ENCODE measurements at places on chromosomes 5 and 9.

DNA sequence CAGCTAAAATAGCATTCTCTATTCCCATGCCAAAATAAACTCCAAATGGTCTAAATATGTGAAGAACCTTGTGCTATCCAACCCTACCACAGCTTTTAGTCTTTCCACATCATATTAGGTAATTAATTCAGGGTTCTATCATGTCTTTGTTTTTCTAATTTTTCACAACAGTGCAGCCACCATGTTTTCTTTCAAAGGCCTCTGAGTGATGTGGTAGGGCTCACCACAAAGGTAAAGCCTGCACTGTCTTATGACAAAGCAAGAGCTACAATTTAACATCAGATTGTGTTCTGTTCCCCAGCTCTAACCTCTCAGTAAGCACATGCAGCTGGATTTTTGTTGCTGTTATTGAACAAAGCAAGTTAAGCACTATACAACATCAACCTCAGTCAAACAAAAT is 52.4 kb downstream of the MEF2C start:
- no peak for DNase-seq

- DNase-seq = no peak
These were observed 44.4 kb upstream of the GPR21 start for GRCh38 chr9:122988920-122989621.

GRCh38 chr9:131620764-131621520 is 75.6 kb downstream of the PRRT1B start:
- no peak for DNase-seq

DNA sequence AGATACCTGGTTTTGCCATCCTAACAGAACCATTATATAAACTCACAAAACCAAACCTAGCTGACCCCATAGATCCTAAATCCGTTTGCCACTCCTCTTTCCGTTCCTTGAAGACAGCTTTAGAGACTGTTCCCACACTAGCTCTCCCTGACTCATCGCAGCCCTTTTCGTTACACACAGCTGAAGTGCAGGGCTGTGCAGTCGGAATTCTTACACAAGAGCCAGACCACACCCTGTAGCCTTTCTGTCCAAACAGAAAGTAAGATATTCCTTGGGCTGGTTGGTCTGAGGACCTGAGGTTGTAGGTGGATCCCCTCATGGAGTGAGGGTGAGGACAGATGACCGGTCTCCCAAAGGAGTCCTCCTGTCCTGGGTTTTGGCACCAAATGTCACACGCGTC is 56.7 kb upstream of the NAA35 start:
- DNase-seq = no peak

- DNase-seq = peak; percentile 71
These were observed 1.3 kb upstream of the NFIB start for GRCh38 chr9:14314929-14315874.

GRCh38 chr9:76571288-76571687 is 112.3 kb downstream of the GCNT1 start:
- peak; percentile 30 for DNase-seq

DNA sequence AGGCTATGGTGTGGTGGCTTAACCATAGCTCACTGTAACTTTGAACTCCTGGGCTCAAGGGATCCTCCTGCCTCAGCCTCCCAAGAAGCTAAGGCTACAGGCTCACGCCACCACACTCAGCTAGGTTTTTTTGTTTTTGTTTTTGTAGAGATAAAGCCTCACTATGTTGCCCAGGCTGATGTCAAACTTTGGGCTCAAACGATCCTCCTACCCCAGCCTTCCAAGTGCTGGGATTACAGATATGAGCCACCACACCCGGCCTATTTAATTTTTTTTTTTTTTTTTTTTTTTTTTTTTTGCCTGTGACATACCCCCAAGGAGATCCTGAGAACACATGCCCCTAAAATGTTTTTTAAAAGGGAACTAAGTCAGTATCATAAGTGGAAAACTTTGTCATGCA is 10.4 kb downstream of the FUBP3 start:
- DNase-seq = no peak

DNA sequence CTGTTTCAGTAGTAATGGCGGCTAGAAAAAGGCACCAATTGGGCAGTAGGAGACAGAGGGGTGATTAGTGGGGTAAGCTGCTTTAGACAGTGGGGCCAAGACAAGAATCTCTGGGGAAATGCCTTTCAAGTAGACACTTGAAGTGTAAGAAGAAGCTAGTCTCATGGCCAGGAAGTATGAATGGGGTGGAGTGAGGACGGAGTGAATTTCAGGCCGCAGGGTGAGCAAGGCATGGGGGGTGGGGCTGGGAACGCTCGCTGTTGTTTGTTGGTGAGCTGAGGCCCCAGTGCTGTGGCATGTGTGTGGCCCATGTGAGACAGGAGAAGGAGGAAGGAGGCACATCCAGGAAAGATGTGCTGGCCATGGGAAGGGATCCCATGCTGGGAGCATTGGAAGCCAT is 149.2 kb upstream of the NFIL3 start:
- DNase-seq = no peak

GRCh38 chr5:4532705-4533080 is 607.4 kb upstream of the ADAMTS16 start:
- no peak for DNase-seq

GRCh38 chr5:177510567-177511053 is 984 bp upstream of the DOK3 start:
- no peak for DNase-seq

DNA sequence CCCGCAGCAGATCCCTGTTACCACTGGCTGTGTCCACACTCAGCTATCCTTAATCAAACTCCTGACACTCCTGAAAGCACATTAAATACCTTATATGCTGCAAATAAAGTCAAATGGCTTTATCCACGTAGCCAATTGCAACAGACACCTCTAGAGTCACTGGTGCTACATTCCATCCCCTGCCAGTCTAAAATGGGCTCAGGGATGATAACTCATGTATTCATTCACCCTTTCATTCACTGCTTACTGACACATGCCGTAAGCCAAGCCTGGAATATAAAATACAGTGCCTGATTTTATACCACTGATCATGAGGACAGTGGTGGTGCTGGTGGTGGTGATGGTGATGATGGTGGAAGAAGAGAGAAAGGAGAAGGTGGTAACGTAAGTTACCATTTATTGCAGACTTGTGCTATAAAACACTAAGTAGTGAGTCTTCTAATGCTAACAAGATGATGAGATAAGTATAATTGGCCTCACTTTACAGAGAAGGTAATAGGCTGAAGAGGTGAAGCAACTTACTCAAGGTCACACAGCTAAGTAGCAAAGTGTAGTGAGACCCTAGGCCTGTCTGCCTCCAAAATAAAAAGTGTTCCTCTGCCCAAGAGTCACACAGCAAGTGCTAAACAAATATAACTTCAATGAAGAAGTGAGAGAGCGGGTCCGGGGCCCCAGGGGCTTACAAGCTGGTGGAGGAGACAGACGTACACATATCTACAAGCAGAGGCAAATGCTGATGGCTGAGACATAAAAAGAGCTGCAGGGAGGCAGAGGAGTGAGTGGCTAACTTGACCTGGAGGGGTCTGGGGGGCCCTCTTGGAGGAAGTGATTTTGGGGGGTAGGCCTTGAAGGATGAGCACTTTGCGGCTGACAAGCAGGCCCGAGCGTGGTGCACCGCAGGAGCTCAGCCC is 1.2 kb downstream of the TTLL11 start:
- DNase-seq = no peak

DNA sequence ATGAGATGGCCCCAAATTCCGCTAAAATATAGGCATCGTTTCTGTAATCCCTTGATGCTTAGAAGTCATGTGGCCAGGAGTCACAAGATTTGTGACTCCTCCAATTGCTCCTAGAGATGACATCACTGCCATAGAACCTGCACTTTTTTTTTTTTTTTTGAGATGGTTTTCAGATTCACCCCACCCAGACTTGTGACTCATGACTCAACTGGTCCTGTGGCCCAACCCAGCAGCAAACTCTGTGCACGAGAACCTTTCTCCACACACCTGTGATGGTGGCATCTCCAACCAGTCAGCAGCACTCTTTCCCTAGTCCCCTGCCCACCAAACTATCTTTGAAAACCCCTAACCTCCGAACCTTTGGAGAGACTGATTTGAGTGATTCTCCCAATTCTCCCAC is 414.0 kb downstream of the MED10 start:
- DNase-seq = no peak

DNA sequence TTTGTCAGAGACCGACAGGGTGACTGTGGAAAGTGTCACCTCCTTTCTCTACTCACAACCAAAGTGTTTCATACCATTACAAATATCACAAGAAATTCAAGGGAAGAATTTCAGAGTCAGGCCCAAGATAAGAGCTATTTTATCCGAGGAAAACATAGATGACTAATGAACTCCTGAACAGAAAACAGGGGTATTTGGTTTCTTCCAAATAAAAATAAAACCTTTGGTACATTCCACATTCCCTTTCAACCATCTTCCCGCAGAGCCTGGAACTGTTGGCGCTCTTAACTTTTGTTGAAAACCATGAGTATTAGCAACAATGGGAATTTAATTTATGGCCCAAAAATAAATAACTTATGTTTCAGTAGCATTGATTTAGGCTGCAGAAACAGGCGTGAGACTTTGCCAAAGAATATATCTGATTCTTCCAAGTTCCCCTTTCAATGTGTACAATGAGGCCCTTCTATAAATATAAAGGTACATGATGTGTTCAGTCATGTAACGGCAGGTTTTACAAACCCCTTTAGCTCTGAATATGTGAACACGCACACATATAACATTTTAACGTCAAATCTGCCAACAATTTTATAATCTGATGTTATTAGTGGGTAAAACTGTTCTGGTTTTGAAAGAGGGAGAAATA is 69.5 kb downstream of the RETREG1 start:
- no peak for DNase-seq

GRCh38 chr9:122125509-122126330 is 32.6 kb upstream of the TTLL11 start:
- DNase-seq = peak; percentile 56

DNA sequence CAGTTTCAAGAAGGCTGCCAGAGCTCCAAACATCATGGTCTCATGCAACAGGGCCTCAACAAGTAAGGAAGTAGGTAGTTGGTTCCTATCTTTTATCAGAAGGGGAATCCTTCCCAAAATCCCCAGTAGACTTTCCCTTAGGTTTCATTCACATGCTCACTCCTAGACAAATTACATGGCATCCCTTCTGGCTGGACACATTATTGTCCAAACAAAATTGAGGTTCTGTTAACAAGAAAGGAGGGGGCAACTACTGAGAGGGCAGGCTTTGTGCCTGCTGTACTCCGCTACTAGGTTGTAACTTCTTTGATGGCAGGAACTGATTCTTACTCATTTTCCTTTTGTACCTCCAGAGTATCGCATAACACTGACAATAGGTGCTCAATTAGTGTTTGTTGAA is 56.0 kb upstream of the OSMR start:
- DNase-seq = no peak

DNA sequence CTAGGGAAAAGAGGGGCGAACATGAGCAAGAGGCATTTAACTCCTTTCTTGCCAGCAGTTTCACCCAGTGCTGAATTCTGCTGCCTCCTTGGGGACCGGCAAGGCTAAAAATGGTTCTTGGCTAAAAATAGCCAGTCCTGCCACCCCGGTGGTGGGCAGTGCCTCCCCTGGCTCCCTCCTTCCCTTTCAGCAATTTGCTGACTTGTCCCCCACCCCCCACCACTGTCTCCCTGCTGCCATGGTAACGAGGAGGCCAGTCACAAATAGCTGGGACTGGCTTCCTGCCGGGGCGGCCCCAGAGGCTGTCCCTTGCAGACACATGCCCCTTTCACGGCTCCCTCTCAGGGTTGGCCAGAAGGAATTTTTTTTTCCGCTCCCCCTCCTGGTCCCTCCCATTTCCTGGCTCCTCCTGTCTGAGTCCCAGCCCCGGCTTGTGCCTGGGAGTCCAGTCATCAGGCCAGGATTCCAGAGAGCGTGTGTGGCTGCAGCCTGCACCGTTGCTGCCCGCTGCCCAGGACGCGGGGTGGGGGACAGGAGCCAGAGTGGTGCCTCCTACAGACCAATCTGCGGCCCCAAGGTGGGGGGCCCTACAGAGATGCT is 130.3 kb downstream of the RGS3 start:
- peak; percentile 99 for DNase-seq

- peak; percentile 92 for DNase-seq
These were observed 291.9 kb downstream of the COX7C start for GRCh38 chr5:86909418-86910295.

DNA sequence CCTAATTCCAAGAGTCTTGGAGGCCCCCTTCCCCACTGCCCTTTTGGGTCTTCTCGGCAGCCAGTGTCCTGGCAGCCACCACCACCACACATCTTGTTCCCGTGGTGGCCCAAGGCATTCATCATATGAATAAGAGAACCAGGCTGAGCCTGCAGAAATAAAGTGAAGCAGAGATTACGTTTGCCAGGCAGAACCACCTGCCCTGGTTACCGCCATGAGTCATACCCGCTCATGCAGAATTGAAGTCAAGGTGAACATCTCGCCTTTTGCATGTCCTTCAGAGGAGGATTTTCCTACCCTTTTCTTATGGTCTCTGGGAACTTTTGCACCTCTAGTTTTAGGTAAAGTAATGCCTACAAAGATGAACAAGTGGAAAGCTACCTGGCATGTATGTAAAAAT is 119.5 kb upstream of the LMX1B start:
- no peak for DNase-seq

GRCh38 chr5:137216976-137217598 is 282.0 kb downstream of the SPOCK1 start:
- DNase-seq = no peak

GRCh38 chr5:80195837-80196400 is 59.9 kb downstream of the SERINC5 start:
- DNase-seq = peak; percentile 27

DNA sequence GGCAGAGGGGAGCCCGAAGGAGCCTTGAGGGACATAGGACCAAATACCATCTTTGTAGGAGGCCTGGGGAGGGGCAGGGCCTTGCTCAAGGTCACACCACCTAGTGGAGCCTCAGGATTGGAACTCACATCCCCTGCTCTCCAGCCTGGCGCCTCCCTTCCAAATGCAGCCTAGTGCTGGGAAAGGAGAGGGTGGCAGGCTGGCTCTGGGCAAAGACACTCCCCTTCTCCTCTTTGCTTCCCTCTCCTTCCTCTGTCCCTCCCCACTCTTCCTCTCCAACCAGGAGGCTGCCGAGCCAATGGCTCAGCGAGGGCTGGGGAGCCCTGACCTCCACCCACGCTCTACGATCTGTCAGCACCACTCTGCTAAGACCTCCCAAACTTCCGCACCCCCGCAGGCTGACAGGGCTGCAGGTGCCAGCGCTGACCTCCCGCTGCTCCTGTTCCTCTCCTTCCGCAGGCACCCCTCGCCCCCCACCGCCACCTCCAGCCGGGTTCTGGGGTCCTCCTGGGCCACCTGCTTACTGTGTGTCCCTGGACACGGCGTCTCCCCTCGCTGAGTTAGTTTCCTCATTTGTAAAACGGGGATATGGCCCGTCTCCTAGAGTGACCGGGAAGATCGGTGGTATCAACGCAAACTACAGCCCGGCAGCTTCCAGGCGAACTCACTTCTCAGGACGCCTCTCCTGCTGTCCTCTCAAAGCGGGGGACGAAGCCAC is 52.9 kb downstream of the C9orf50 start:
- peak; percentile 90 for DNase-seq

- DNase-seq = peak; percentile 10
These were observed 585.5 kb upstream of the RGMB start for GRCh38 chr5:98187945-98188344.

- DNase-seq = peak; percentile 96
These were observed 548.6 kb upstream of the TLE4 start for GRCh38 chr9:79023134-79023580.

- peak; percentile 47 for DNase-seq
These were observed 211.9 kb upstream of the TRIM32 start for GRCh38 chr9:116475201-116475600.
